Activated effector memory CD4-positive, alpha-beta T cell treated with Interleukin-2 at 50 U/mL for 16 hours (primary cell): ENCODE measurements at places on chromosomes 1 and 21.

DNA sequence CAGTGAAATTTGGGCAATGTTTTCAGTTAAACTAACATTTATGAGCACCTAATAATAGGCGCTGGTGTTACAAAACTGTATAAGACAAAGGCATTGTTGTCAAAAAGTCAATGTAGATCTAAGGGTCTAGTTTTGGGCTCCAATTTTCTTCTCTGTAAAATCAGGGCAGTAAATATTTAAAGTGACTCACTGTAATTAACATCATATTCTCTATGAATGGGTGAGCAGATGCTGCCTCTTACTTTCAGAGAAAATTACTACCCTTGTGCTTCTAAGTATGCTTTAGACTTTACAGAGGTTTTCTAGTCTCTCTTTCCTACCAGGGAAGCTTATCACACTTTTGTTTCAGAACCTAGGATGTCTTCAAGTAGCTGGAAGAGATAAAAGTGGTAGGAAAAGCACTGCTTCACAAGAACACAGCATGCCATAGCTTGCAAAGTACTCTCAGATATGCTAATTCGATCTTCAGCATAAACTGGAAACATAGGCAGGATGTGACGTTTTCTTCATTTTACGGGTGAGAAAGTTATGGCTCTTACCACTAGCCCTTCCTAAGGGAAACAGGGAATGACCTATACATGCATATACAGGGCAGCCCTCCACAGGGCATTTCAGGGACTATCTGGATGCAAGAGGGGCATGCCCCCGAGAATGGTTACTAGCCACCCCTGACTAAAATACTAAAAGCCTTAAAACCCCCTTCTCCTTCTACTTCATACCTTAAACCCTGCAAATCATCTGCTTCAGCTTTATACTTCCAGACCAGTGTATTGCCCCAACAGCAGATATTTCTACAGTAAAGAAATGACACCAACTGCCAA, 2.6 kb downstream of the C1orf116 start:
- no peak for DNase-seq

- DNase-seq, result no peak
These were observed 43.5 kb downstream of the GBP6 start for GRCh38 chr1:89407360-89407759.

GRCh38 chr1:9906466-9906865, 3.6 kb downstream of the CTNNBIP1 start:
- DNase-seq, result no peak

- DNase-seq, result no peak
These were observed 8.3 kb downstream of the CNR2 start for GRCh38 chr1:23904748-23905357.

DNA sequence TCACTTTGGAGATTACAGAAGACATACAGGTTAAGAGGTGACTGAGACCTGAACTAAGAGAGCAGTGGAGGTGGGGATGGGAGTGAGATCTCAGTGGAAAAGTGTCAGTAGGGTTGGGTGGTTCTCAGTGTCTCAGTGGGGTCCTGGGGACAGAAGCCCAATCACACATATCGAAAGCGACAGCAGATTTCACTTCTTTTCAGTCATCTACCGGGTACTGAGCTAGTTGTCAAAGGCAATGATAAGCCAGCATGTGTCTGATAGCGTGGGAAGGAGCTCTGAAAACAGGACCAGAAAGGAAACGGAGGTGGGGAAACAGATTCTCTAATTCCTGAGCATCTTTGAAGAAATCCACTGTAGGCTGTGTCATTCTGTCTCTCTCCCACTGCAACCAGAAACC, 59.5 kb downstream of the RHOU start:
- no peak for DNase-seq

GRCh38 chr1:155479205-155479604, 83.4 kb downstream of the ASH1L start:
- DNase-seq, result no peak

DNA sequence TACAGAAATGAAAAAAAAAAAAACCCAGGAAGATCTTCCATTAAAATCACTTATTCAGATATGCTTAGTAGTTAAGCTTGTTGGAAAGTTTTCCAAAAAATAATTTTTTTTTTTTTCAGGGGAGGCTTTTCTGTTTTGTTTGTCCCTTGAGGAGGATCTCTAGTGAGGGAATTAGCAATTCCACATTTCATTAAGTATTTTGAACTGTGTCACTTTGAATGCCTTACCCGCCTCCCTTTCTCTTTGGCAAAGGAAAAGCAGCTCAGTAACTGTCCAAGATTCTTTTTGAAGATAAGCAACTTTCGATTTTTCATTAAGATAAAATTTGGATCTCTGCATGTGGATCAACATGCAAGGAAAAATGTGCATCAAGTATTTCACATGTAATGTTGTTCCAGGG, 1.8 kb downstream of the NTNG1 start:
- DNase-seq, result no peak

GRCh38 chr1:218772575-218772974, 401.1 kb upstream of the LYPLAL1 start:
- DNase-seq, result no peak

DNA sequence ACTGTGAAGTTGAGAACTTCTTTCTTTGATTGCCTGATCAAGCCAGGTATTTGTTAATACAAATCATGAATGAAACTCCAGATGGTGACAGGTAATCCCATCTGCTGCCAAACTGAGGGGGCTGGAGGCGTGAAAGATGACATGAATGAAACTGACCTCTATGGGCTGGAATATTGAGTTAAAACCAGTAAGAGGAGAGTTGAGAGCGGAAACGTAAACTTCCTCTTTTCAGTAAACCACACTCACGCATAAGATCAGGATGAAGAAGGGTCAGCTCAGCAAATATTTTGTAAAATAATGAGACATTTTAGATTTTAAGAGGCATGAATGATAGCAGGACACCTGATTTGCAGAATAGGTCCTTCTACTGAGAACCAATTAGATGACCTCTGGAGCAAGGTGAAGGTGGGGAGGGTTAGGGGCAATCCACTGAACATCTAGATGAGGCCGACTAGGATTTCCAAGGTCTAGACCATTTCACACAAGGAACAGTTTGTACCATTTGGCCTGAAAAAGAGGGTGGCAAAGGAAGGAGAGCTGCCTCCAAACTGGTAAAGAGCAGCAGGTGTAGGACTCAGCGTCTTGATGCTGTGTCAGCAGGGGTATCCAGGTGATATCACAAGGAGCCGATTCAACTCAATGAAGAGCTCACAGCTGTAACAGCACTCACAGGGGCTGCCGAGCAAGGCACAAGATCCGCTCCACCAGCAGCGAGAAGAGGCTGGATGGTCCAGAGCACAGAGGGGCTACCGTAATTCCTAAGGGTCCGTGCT, 132.6 kb downstream of the NTPCR start:
- no peak for DNase-seq

DNA sequence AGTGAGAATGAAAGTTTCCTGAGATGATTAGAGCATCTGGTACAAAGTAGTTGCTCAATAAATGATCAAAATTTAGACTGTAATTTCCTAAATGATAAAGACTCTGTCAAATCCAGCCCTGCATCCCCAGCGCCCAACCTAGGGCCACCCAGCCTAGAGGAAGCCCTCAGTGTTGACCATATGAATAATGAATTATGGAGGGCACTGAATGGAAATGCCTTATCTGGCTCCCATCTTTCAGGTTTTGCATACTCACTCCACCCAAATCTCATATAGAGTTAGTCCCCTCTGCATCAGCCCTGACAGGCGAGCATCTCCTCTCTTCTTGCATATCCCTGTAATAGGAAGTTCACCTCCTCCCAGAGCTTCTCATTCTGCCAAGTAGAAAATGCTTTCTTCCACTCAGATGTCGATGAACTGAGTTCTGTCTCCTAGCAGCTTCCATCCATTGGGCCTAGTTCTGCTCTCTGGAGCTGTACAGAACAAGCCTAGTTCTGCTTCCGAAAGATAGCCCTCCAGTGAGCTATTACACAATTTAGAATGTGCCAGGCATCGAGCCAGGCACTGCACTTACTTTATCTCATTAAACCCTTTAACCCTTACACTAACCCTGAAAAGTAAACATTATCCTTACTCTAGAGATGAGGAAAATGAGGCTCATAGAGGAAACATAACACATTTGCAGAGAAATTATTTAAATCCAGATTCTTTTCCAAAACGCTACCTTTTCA, 20.9 kb downstream of the COA7 start:
- DNase-seq, result no peak

DNA sequence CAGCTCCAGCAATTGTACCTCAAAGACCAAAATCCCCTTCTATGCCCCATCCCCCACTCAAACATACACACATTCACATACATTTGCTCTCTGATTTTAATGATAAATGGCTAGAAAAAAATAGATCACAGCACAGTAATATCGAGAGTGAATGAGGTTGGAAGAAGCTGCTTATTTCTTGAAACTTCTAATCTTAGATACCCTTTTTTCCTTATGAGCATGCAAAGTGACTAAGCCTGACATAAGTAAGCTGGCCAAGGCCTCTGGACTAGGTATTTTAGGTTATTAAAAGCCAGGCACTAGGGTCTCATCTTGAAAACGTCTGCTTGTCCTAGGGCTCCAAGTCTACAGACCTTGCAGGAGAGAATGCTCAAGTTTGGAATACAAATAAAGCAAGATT, 133.6 kb downstream of the TGFBR3 start:
- no peak for DNase-seq

- no peak for DNase-seq
These were observed 14.1 kb downstream of the PDXK start for GRCh38 chr21:43733060-43733459.

- DNase-seq, result no peak
These were observed 234.1 kb downstream of the NCAM2 start for GRCh38 chr21:21232320-21232719.

GRCh38 chr1:216464489-216464888, 41.2 kb upstream of the USH2A start:
- no peak for DNase-seq

DNA sequence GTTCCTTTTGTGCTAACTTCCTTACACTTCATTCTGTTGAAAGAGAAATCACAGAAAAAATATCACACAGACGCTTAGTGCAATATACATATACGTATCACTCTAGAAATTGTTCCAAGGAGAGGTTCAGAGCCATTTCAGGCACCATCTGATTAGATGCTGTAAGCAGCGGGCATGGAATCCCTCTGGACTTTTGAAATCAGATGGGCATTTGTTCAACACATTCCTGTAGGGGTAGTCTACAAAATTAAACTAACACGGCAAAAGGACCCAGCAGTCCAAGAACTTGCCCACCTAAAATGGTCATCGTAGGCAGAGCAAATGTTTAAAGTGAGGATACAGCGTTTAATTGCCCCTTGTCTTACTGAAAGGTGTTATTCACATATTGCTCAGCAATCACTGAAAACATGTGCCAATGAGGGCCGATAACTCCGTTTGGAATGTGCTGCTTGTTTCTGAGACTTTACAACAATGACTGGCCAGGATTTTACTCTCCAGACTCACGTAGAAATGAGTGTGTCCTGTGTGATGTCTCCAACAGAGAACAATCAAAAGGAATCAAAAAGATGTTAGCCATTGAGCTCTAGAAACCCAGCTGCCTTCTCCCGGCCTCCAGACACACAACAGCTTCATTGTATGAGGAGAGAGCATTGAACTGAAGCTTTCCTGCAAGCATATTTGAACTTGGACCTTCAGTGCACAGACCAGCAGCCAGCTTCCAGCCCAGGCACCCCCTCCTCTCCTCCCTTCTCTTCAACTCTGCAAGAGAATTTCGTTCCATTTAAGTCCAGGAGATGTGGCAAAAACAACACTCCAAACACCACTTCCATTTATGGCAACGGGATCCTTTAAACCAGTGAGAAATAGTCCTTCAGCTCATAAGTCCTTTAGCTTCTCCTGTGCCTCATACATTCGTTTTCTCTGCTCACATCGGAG, 32.1 kb upstream of the ADORA3 start:
- no peak for DNase-seq

DNA sequence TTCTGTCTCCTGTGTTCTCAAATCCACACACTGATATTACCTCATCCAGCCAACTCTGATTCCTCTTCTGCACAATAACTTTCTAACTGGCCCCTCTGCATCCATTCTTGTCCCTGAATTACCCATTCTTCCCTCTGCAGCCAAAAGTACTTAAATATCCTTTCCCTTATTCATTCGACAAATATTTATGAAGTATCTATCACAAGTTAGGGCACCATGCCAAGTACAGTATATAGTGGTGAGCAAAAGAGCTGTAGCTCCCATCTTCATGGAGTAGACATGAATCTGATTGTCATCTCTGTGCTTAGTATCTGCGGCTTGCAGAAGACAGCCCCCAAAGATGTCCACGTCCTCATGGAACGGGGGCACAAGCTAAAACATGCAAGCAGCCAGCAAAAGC, 316.8 kb downstream of the SETD4 start:
- no peak for DNase-seq

GRCh38 chr1:46219551-46220520, 16.7 kb downstream of the LURAP1 start:
- no peak for DNase-seq

- no peak for DNase-seq
These were observed 4.5 kb downstream of the FHL3 start for GRCh38 chr1:38000529-38001455.

DNA sequence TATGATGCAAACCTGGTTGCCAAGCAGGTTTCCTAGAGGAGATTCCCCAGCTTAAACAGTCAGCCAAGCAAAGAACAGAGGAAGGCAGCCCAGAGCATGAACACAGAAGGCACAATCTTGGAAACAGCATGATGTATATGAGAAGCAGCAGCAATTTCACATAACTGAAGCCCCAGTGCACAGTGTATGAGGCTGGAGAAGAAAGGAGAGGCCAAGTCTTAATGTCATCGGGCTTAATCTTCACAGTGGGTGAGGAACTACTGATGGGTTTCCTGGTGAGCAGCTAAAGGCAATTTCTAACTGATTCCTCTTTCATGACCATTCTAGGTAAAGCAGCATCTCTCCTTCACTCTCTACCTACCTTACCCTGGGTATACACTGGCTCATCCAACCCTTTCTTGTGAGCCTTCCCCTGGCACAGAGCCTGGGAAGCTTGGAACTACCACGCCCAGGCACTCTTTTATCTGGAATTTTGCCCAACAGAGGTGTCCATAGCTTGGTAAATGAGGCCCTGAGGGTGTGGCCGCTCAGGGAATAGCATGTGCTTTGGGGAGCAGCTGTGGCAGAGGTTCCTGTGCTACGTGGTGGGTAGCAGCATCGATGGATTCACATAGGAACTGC, 22.0 kb downstream of the FYB2 start:
- no peak for DNase-seq

GRCh38 chr21:37971390-37971950, 55.2 kb upstream of the KCNJ6 start:
- no peak for DNase-seq

- DNase-seq, result no peak
These were observed 54.7 kb upstream of the WNT4 start for GRCh38 chr1:22197644-22198043.
